Nucleus accumbens (tissue), 56 donors: ENCODE measurements at places on chromosomes 12 and 14.

- DNase-seq, result no peak
These were observed 174.1 kb downstream of the SLC6A15 start for GRCh38 chr12:84738481-84738972.

- DNase-seq, result no peak
These were observed 26.1 kb upstream of the RTRAF start for GRCh38 chr14:51963286-51963685.

- no peak for DNase-seq
These were observed 182.7 kb upstream of the LMO3 start for GRCh38 chr12:16788506-16789203.

DNA sequence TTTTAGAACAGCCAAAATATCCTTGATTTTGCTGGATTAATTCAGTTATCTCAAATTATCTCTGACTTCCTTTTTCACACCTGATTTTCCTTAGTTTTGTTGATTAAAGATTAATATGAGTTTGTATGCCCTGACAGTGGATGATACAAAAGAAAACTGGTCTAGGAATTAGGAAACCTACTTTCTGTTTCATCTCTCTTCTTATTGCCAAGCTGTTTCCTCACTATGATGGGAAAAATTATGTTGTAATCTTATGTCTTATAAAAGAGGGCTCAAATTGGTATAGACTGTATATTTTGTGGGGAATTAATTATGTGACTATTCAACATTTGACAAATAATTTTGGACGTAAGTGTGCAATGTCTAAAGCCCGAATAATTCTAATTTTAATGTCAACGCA lies 271.6 kb downstream of the FBXL14 start:
- no peak for DNase-seq

DNA sequence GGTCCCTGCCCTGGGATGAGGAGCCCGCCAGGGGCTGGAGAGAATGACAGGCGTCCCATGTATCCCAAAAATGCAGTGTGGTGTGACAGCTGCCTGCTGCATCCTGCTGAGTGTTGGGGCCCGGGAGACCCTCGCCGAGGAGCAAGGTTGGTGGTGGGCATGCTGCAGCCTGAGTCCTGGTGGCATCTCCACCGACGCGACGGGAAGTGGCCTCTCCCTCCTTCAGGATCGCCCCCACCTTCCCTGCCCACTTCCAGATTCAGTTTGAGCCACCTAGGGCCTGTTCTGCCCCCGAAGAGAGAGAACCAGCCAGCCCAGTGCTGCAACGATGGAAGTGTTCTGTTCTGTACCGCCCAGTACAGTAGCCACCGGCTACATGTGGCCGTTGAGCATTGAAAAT lies 70.1 kb downstream of the TSPAN9 start:
- DNase-seq, result no peak

GRCh38 chr14:102737402-102738372 lies 39.6 kb upstream of the TRAF3 start:
- DNase-seq, result no peak
